ENCODE measurements at places on chromosomes 11 and 22.

DNA sequence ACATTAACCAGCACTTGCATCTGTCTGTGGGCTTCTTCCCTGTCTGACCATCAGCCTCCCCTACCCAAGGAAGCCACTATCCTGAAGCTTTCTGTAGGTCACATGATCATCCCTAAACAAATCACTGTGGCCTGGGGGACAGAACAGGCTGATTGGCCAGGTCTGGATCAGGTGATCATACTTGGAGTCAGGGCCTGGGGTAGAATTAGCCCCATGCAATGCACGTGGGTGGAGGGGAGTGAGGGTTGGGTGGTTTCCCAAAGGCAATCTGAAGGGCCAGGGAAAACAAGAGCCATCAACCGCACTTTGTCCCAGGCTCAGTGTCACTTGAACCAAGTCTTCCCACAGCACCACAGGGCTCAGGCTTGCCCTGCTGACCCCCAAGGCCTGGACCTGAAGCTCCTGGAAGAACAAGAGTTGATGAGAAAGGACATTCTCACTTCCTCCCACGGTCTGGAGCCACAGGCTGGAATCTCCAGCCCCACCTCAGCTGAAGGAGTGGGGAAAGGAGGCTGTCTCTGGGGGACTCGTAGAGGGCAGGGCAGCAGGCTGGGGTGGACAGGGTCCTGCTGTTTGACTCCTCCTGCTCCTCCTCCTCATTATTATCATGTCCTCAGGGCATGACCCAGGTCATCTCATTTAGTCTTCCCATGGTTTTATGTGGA is 31.5 kb upstream of the TSPAN18 start:
- no peak for DNase-seq

GRCh38 chr22:24827296-24827695 is 21.3 kb downstream of the SGSM1 start:
- DNase-seq, result no peak

- no peak for DNase-seq
Measured at GRCh38 chr11:77051511-77051910, 15.3 kb upstream of the CAPN5 start.

DNA sequence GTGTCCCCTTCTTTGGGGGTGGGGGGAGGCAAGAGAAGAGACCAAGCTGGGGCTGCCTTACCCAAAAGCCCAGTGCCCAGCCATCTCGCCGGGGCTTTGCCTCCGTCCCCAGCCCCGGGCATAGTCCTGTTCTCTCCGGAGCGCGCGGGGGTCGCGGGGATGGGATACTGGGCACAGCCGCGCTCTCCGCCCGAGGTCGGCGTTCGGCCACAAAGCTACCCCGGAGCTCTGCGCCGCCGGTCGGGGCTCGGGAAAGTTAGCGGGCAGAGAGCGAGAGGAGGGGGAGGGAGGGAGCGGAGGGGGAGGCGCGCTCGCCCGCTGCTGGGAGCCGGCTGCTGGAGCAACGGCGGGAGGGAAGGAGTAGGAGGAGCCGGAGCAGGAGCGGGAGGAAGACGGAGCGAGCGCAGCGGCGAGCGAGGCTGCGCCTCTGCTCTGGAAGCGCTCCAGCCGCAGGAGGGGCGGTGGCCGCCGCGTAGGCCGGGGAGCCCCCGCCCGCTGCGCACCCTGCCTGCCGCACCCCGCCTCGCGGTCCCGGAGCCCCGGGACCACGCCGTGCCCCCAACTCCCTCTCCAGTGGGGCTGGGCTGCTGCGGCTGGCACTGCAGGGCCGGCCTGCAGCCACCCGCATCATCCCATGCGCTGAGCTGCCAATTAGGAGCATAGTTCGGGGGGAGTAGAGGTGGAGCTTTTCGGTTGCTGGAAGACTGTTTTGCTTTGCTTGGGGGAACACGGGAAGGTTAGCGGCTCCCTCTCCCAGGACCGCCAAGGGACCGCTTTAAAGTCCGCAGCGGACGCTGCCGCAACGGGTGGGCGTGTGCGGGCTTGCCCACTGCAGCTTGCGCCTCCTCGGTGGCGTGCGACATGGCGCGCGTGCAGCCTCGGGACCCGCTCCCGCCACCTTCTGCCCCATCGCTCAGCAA is at the start of gene SCN4B:
Gene SCN4B (minus strand): TSS at position 272 of the 920 bp plus-strand sequence. CDS start 150 bp downstream, at position 122.
- no peak for DNase-seq

GRCh38 chr11:22657101-22657694 is 9.2 kb upstream of the GAS2 start:
- no peak for DNase-seq

GRCh38 chr11:2999464-2999998 is 7.4 kb upstream of the NAP1L4 start:
- DNase-seq, result no peak

Data from stimulated activated CD8-positive, alpha-beta memory T cell treated with anti-CD3 and anti-CD28 coated beads, Interleukin-15, amount 100 ng/mL, for 24 hours (primary cell).